ENCODE measurements at places on chromosomes 11 and 22. TPM values are rescaled to one million over a fixed set of nuclear protein-coding genes. Genes with fewer than 3 reads are reported as not detected.

- H3K27ac ChIP-seq, result no peak overlapping the region
- H3K4me3 ChIP-seq, result no peak overlapping the region
- no peaks in the 10 kb centered on the region for H3K36me3 ChIP-seq
- H3K27me3 ChIP-seq, result no peaks in the 10 kb centered on the region
- DNase-seq, result no peak
These were observed 75.9 kb downstream of the LDLRAD3 start for GRCh38 chr11:36019722-36020121.

- DNase-seq, result no peak
- no peak overlapping the region for H3K27ac ChIP-seq
- peaks cover 27% of the 10 kb centered on the region for H3K36me3 ChIP-seq
- no peaks in the 10 kb centered on the region for H3K4me1 ChIP-seq
- no peaks in the 10 kb centered on the region for H3K27me3 ChIP-seq
- H3K4me3 ChIP-seq, result no peak overlapping the region
These were observed 14.5 kb downstream of the SAA1 start for GRCh38 chr11:18280438-18281045.

GRCh38 chr11:35847473-35847872, 96.4 kb upstream of the LDLRAD3 start:
- peaks cover 2% of the 10 kb centered on the region for H3K27me3 ChIP-seq
- H3K27ac ChIP-seq, result no peak overlapping the region
- no peak for DNase-seq
- H3K4me3 ChIP-seq, result no peak overlapping the region
- no peaks in the 10 kb centered on the region for H3K36me3 ChIP-seq
- no peaks in the 10 kb centered on the region for H3K4me1 ChIP-seq

GRCh38 chr22:49507607-49508292, 319.9 kb downstream of the BRD1 start:
- no peak for DNase-seq
- no peak overlapping the region for H3K4me3 ChIP-seq
- no peaks in the 10 kb centered on the region for H3K4me1 ChIP-seq
- H3K27me3 ChIP-seq, result peaks cover 3% of the 10 kb centered on the region

Gene DBX1
- total RNA-seq, result not detected

DNA sequence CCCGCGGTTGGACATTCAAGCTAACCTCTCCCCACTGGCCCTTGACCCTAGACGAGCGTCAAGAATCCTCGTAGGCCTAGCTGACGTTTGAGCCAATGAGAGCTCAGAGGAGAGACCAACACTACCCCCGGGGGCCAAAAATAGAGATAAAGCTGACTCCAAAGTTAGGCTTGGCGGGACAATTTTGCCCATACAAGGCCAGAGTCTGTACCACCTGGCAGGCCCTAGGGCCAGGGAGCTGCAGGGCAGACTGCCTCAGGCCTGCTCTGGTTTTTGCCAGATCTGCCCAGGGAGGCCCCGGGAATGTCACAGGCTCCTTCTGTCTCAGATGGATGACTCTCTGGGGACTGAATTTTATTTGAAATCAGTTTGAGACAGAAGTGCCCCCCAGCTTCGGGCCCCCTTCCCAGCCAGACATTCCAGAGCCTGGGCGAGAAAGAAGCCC, 40.8 kb upstream of the ACCSL start:
- H3K36me3 ChIP-seq, result no peaks in the 10 kb centered on the region
- no peak overlapping the region for H3K27ac ChIP-seq
- peaks cover 2% of the 10 kb centered on the region for H3K4me1 ChIP-seq
- H3K27me3 ChIP-seq, result peaks cover 4% of the 10 kb centered on the region
